Dermis microvascular lymphatic vessel endothelial cell (primary cell): ENCODE measurements at places on chromosomes 13 and 19. TPM values are rescaled to one million over a fixed set of nuclear protein-coding genes. Genes with fewer than 3 reads are reported as not detected.

GRCh38 chr19:10430505-10431253, 10.3 kb downstream of the PDE4A start:
- DNase-seq, result peak; percentile 57

DNA sequence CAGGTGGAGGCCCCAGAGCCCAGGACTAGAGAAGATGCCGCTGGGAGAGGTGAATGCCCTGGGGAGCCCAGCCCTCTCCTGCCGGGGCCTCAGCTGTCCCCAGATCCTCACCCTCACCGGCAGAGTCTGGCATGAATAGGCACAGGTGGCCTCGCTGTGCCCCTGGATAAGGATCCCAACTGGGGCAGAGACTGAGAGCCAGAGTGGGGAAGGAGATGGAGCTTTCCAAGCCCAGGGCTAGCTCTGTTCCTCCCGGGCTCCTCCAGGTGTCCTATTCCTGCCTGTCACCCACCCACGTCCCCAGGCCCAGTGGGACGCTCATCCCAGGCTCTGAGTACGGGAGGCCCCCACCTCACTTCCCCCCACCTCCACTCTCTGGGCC, 16.5 kb downstream of the PRR36 start:
- no peak for DNase-seq

Gene PRDX2
- 199 and 256 TPM in 2 replicates for total RNA-seq

Gene ATXN8OS
- total RNA-seq, result not detected in 2 replicates

- DNase-seq, result no peak
Observed at GRCh38 chr13:41426047-41426446, 31.3 kb upstream of the RGCC start.

Gene BCL2L12
- total RNA-seq, result 4.0 and 4.6 TPM in 2 replicates

- no peak for DNase-seq
Observed at GRCh38 chr19:42074513-42075363, 1.2 kb upstream of the ZNF574 start.

- no peak for DNase-seq
Observed at GRCh38 chr13:60765700-60766411, 368.8 kb downstream of the TDRD3 start.

- DNase-seq, result no peak
Observed at GRCh38 chr19:23318143-23318542, 67.9 kb upstream of the ZNF724 start.

DNA sequence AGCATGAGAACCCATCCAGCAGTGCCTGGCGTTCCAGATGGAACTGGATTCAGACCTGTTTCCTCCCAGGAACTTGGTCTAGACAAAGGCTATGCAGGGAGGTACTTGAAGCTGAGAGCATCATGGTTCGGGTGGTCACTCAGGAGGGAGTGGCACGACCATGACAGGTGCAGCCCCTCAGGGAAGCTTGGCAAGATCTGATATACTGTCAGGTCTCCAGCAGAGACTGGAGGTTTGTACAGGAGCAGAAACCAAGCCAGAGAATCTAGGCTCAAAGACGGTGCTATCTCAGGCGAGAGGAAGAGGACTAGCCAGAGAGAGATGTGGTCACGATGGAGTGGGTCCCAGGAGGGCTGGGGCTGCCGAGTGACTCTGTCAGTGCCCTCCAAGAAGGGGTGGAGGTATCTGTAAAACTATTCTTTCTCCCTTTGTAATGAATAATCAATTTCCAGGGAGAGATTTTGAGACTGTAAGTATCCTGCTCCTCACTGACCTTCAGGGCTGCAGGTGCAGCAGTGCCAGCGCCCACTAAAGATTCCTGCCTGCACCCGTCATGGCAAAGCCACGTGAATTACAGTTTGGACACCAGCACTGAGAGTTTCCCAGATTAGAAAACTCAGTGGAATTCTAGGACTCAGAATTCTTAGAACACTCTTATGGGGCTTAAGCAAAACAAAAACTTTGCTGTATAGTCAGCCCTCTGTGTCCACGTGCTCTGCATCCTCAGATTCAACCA, 10.2 kb upstream of the DCUN1D2 start:
- DNase-seq, result no peak

DNA sequence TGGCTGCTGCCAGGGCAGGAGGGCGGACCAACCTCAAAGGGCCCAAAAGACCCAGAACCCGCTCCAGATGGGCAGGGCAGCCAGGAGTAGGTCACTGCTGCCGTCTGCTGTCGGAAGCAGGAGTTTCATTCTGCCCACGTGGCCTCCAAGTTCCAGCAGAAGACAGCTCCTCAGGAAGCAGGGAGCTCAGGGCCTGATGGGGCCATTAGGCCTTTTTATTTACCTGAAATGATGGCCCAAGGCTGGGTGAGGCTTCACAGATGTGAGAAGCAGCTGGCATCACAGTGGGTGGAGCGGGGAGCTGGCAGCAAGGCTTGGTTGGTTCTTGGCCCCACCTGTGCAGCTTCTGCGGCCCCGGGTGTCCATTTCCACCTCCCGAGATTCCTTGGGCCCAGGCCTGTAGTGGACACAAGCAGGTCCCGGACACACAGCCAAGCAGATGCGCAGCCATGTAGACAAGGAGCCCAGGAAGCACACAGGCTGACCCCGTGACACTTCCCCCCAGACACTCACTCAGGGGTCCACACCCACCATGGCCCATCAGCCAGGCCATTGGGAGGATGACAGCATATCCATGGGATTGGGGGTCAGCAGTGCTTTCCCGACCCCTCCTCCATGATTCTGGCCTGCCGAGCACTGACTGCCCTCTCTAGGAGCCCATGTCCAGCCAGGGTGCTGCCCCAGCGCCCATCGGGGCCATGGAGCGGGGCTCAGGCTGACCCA, 26.4 kb downstream of the C13orf46 start:
- no peak for DNase-seq

DNA sequence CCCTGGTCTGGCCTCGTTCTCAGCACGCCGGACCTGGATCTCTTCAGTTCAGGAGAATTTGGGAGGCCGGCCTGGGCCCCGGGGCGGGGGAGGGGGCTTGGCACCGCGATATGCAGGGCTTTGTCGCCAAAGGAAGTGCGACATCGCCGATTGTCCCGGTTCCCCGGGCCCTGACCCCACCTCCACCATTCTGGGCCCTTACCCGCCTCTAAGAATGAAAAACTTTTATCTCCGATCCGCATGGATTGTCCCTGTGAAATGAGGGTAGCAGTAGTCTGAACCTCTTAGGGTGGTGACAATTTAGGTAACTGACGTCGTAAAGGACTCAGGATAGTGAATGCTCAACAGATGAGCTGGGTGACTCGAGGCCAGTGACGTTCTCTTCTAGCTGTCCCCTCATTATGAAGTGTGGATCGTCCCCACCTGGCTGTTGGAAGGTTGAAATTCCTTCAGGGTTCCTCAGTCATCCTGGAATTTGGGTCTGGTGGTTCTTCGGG, 650 bp downstream of the DDA1 start:
- peak; percentile 15 for DNase-seq

GRCh38 chr13:24630851-24631620, 49.2 kb upstream of the ATP12A start:
- DNase-seq, result no peak

GRCh38 chr13:99477493-99477892, 23.8 kb upstream of the TM9SF2 start:
- DNase-seq, result no peak

DNA sequence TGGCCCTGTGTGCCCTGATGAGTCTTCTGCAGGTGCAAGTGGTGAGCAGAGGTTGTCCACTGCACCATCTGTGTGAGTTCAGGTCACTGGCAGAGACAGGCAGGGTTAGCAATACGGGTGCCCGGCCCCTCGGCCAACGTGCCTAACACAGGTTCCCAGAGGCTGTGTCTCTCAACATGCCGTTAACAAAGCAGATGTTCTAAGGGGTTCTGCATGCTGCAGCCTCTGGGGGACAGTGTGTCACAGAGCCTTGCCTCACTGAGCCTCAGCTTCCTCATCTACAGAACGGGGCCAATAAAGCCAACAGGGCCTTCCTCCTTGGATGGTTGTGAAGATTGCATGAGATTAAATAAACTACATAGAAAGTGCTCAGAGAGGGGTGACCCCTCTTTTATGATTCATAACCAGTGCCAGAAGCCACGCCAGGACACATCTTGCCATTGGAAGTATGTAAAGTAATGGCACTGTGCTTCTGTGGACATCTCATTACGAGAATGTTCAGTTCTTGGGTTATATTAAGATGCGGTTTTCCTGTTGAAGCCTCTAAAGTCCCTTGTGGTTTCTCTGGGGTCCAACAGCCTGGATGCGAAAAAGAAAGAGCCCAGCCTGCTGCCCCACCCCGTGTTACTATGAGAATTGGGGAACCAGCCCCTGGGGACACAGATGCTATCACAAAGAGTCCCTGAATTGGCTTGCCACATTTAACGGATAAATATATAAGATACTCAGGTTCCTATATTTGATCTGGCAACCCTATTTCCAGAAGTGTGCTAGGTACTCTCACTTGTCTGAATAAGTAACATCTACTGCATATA, 11.2 kb upstream of the ARHGEF18 start:
- DNase-seq, result no peak

DNA sequence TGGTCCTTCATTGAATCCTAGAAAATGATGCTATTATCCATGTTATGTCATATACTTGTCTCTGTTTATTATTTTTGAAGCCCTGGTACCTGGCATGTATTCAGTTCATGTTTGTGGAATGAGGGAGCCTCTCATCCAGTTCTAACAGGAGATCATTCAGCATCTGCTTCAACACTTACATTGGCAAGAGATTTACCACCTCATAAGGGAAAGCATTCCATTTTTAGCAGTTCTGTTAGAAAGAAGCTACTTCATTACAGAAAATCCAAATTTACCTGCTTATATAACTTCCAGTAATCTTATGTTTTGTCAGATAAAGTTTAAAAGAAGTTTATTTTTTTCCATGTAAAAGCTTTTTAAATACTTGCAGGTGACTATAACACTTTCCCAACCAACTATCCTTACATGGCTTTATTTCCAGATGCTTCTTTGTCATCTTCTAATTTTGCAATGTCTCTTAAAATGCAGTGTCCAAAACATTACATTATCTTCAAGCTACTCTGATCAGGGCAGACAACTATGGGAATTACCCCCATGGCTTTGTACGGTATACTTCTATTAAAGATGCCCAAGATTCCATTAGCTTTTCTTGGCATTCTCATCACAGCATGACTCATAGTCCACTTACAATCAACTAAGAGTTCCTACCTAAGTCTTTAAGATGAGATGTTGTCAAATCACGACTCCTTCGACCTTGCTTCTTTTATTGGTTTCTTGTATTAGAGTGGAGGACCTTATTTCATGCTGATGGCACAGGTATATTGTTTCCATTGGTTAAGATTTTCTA, 262.1 kb downstream of the PCDH9 start:
- no peak for DNase-seq

DNA sequence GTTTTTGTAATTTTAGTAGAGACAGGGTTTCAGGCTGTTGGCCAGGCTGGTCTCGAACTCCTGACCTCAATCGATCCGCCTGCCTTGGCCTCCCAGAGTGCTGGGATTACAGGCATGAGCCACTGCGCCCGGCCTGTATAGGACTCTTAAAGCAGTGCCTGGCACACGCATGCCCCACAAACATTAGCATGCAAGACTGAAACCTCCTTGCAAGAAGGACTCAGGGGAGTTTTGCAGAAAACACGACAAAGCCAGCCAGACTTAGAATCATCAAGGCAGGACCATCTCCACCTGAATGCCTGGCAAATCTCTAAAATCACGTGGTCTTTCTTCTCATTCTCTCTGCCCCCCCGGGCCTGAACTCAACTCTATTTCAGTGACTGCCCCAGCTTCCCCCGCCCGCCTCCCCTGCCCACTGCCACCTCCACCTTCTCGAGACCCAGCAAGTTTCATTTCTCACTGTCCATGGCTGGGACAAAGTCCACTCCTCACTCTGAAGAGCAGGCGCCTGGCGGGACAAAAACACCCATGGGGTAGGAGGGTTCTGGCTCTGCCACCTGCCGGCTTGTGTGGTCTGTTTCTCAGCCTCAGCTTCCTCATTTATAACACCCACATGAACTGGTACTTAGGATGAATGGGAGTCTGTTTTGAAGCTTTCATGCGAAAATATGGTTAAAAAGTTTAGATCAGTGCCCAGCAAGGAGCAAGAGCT, 2.4 kb downstream of the TICAM1 start:
- no peak for DNase-seq

Gene CTXN1
- 1.5 and 2.9 TPM in 2 replicates for total RNA-seq

GRCh38 chr19:35928507-35928906, 7.7 kb upstream of the LRFN3 start:
- no peak for DNase-seq

- peak; percentile 96 for DNase-seq
Observed at GRCh38 chr13:59356607-59357006, 807.1 kb downstream of the DIAPH3 start.

DNA sequence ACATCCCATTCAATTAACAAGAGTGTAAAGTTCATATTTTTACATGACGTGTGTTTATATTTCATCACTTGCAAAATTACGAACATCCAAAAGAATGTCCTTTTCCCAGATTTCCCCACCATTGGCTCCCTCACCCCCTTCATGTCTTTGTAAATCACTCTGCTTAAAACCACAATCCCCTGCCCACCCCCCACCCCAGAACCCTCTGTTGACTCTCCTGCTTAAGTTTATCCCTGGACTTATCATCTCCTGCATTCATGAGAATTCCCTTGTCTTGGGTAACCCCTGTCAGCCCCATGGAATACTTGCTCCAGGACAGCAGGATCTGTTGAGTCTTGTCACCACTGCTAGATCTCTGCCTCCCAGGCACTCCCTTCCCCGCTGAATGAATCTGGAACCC, 109.9 kb downstream of the COL4A1 start:
- DNase-seq, result no peak

Gene PRTN3
- not detected in 2 replicates for total RNA-seq

DNA sequence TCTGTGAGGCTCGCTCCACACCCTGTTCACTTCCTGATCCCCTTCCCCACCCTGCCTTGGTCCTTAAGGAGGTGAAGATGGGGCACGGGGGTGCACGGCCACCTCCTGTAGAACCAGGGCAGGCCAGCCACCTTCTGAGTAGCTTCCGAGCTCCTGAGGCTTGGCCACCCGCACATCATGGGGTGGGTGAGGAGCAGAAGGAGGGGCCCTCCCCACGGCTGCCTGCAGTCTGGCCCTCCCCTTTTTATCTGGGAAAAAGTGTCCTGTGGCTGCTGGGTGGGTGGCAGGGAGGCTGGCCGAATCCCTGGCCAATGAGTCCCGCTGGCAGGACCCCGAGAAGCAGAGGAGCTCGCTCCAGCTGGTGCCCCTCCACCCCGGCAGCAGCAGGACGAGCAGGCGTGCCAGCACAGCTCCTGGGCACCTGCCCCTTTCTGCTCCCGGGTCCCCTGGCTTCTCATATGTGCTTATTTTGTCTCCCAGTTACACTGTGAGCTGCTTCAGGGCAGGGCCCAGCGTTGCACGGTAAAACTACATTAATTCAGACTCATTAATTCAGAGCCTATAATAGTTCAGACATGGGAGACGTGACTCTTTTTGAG, 135.0 kb downstream of the KDM4B start:
- DNase-seq, result no peak

Gene ITM2B
- 228 and 495 TPM in 2 replicates for total RNA-seq

GRCh38 chr19:30233375-30233774, 138.8 kb upstream of the ZNF536 start:
- no peak for DNase-seq

- peak; percentile 89 for DNase-seq
Observed at GRCh38 chr13:76903544-76904162, 17.4 kb upstream of the KCTD12 start.

DNA sequence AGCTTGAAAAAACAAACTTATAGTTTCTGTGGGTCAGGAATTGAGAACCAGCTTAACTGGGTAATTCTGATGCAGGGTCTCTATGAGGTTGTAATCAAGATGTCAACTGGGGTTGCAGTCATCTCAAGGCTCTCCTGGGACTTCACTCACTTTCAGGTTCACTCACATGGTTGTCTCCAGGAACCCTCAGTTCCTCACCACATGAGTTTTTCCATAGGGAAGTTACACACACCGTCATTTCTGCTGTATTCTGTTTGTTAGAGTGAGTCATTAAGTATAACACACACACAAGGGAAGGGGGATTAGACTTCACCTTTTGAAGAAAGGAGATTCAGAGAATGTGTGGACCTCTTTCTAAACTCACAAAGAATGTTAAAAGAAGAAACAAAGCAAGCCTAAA, 34.9 kb upstream of the MLNR start:
- peak; percentile 30 for DNase-seq
